Activated T-cell treated with anti-CD3 and anti-CD28 coated beads, Interleukin-2, amount 50 U/mL, for 72 hours (primary cell): ENCODE measurements at places on chromosomes 13 and 19.

GRCh38 chr13:40571338-40571963 is 95.0 kb downstream of the FOXO1 start:
- DNase-seq = no peak

DNA sequence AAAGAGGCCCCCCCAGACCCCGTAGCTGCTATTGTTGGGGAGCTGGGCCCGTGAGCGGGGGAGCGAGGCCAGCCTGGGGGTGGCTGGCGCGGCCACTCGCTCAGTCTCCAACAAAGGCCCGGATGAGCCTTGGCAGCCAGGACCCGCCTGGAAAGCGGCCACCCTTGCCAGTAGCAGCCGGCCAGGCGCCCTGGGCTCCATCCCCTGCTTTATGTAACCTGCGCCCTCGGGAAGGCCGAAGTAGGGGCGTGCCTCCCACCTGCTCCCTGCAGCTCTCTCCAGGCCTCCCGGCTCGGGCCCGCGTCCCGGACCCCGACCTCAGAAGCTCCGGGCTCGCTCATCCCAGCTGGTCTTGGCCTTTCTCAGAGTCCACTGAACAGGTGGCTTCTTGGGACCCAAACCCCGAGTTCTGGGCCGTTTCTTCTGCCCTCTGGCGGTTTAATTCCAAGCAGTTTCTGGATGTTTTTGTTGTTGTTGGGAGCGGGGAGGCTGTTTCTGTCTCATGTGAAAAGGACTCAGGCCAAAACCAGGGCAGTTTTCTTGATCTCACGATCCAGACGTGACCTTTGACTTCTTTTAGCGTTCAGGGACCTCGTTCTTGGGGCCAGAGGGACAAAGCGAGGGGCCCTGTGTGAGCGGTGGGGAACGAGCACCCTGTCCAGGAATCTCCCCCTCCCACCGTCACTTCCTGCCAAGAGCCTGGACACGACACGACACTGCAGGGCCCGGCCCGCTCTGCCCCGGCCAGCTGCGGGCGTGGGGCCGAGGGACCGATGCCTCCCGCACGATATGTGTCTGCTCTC is 1.2 kb downstream of the CDC34 start:
- DNase-seq = peak; percentile 47

- no peak for DNase-seq
Measured at GRCh38 chr13:79805317-79805716, 324.4 kb downstream of the NDFIP2 start.

DNA sequence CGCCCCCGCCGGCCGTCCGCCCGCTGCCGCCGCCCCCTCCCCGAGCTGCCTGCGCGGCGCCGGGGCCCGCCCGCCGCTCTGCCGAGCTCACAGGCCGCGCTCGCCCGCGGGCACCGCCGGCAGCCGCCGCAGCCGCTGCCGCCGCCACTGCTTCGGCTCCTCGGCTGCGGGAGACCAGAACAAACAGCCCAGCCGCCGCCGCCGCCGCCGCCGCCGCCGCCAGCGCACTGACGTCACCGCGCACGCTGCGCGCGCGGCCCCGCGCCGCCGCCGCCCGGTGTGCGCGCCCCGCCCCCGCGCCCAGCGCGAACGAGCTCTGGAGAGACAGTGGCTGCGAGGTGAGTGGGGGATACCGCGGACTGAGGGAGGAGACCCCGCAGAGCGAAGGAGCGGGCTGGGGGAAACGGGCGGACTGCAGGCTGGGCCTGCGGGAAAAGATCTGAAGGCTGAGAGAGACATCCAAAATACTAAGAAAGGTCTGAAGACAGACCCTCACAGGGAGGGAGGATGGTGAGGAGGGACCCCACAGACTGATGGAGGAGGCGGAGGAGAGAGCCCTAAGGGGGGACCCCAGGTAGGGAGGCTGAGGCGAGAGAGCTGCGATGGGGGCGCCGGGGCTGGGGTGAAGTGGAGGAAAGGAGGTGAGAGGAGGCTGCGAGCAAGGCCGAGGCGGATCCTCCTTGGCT is at the start of gene BRD4:
BRD4 (minus strand) TSS at position 229 of the 686 bp plus-strand sequence. CDS start 59,440 bp downstream, outside the sequence.
- DNase-seq = peak; percentile 91

DNA sequence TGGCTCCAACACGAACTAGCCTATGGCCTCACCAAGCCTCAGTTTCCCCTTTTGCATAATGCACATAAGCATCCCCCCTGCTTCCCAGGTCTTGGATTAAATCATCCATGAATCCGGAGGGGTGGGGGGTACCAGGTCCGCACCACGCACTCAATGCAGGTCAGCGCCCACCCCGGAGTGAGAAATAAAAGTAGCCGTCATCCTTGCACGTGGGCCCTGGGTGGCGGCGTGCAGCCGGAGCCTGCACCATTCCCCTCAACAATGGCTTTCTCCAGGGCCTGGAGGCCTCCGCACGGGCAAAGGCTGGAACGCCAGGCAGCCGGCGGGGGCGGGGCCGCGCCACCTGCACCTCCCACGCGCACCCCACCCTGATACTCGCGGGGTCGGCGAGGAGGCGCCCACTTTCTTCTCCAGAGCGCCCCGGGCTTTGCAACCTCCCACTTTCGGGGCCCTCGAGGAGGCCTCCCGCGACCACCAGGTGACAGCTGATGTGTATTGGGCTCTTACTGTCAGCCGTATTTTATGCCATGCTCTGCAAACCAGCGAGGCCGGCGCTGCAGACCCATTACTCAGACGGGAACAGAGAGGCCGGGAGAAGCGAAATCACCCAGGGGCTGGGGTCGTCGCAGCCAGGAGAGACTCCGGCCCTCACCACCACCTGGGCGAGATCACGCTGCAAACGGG is 767 bp upstream of the GADD45B start:
- peak; percentile 73 for DNase-seq

- no peak for DNase-seq
Measured at GRCh38 chr19:7224995-7225394, 69.2 kb downstream of the INSR start.

DNA sequence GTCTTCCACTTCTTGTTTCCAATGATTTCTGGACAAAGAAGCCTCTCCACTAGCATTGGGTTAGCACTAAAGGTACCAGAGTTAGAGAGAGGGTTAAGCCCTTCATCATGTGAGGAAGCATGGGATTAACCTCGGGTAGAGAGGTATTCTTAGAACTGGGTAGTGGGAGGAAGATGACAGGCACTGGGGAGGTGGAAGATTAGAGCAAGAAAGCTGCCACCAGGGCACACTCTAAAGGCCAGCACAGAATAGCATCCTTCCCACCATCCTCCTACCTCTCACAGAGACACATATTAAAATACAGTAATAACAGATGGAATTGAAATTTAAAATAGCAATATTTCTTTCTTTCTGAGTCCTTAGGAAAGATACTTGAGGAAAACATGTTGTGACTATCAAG is 84.5 kb upstream of the PCDH20 start:
- no peak for DNase-seq

DNA sequence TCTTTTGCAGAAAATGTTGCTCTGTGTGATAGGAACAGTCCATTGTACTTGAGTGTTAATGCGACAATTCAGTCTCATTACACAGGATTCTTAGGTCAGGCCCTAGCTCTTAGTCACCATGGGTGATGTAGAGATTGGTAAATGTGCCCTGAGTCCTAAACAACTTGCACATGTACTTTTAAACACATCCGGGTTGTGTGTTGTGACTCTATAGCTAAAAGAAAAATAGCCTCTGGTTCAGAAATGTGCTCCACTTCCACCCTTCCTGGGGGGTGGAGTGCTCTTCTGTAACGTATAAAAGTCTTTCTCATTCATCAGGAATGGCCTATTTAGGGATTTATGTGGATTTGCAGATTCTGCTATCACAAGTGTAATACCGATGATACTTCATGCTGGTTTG is 5.2 kb downstream of the SPATA13 start:
- no peak for DNase-seq

DNA sequence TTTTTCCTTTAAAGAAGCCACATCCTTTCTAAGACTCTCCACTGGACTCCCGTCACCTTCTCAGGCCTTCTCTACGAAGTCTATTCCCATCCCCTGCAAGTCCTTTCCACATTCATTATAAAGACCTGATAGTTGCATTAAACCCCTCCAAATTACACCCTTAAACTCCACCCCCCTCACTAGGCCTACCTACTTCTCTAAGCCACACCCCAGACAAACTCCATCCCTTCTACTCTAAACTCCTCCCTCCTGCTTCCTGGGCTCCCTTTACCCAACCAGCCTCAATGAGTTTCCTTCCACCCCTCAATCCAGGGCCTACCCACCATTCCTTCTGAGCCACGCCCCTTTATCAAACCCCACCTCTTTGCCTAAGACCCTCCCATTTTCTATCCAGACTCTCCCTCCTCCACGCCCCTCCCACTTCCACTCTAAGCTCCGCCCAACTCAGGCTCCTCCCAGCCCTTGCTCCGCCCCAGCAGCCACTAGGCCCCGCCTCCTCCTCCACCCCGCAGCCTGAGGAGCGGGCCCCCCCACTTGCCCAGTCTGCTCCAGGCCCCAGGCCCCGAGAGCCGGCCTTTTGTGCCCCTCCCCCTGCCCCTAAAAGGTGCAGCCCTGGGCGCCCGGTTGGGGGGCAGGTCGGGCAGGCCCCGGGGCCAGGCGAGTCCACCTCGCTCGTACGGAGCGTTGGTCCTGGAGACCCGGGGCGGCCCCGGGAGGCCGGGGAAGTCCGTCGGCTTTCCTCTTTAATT is 424 bp downstream of the FIZ1 start:
- peak; percentile 95 for DNase-seq

DNA sequence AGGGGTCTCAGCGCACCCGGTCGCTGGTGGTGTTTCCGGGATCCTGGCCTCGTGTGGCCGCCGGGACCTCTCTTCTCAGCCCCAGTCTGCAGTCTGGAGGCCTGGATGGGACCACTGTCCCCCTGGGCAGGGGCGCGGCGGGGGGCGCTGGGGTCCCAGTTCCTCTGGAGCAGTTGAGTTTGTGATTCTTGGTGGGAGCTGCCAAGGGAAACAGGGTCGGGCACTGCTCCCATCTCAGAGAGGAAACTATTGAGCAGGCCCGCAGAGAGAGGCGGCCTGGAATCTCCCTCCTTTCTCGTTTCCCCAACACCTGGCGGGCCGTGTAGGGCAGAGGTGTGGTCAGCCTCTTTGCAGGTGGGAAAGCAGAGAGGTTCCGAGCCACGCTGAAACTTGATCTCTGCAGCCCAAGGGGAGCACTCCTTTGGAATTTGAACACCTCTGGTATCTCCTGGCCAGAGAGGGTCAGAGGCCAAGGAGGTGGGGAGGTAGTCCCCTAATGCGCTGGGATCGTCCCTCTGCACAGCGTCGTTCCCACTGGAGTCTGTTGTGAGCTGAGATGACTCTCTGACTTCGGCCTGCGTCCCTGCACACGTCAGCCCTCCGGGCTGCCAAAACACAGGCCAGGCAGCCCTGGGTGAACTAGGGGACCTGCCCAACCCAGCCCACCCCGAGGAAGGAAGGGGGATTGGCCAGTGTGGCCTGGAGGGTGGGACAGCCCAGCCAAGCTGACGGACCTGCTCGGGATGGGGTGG is 741 bp downstream of the PLEKHF1 start:
- DNase-seq = no peak

- no peak for DNase-seq
Measured at GRCh38 chr13:37475966-37476365, 122.6 kb downstream of the POSTN start.

- no peak for DNase-seq
Measured at GRCh38 chr13:107373551-107373950, 805.6 kb upstream of the ARGLU1 start.

DNA sequence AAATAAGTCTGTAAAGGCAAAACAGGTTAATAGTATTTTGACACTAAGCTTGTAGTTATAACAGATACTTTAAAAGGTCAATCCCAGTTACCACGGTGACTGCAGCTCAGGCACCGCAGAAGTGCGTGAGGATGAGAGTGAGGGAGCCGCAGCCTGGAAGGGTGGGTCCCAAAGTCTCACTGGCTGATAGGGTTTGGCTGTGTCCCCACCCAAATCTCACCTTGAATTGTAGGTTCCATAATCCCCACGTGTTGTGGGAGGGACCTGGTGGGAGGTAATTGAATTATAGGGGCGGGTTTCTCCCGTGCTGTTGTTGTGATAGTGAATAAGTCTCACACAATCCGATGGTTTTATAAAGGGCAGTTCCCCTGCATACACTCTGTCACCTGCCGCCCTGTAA is 40.0 kb upstream of the GAS6 start:
- no peak for DNase-seq

- no peak for DNase-seq
Measured at GRCh38 chr19:34277244-34277643, 22.9 kb downstream of the GARRE1 start.

DNA sequence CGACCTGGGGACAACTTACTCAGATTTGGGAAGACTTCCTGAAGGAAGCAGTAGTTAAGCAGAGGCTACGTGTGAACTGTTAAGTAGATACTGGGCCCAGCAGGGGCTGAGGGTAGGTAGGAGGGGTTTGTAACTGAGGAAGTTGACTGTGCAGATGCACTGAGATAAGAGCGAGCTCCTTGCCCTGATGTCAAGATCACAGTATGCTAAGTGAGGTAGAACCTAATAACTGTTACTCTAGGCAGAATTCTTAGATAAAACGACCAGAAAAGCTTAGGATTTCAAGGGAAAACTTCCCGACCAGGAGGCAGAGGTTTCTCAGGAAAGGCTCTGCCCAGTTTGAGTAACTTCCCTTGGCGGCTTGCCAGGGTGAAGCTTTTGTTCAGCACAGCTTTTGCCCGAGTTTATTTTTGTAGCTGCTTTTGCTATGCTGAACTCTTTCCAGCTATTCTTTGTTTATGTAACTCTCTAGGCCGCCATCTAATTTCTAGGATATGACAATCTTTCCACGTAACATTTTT is 632.1 kb downstream of the DIAPH3 start:
- no peak for DNase-seq

- DNase-seq = peak; percentile 70
Measured at GRCh38 chr19:48290771-48291488, 21.0 kb downstream of the ZNF114 start.

DNA sequence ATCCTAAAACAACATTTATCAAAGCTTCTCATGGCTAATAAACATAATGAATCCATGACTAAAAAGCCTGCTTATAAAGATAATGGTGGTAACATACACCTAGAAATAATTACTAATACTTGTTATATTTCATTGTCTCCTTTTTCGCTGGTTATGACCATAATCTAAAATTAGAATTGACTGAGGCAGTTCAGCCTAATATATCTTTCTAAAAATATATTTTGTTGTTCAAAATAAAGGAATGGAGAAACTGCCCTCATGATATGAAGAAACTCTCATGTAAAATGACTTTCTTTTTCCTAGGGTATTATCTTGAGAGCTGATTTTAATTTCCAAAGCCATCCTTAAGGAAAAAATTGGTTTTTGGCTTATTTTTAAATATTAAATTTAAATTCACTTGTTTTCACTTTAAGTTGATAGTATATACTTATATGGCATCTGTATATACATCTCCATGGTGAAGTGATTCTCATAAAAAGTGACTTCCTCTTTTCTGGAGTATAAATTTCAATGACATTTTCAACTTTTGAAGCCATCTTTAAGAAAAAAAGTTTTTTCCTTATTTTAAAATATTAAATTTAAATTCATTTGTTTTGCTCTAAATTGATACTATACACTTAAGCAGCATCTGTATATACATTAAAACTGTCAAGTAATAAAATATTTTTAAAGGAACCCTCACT is 204.6 kb downstream of the VWA8 start:
- DNase-seq = no peak

GRCh38 chr19:406971-407510 is 1.9 kb downstream of the C2CD4C start:
- DNase-seq = no peak

GRCh38 chr13:111065698-111066097 is 49.4 kb upstream of the ARHGEF7 start:
- DNase-seq = no peak
